ENCODE measurements at places on chromosomes 3 and 15. TPM values are rescaled to one million over a fixed set of nuclear protein-coding genes. Genes with fewer than 3 reads are reported as not detected.

CDAN1 gene
- 10.3 TPM for total RNA-seq

GRCh38 chr15:70873232-70874054, 18.8 kb downstream of the THAP10 start:
- no peak for DNase-seq

- no peak for DNase-seq
These were observed 116.3 kb upstream of the MEF2A start for GRCh38 chr15:99449514-99449913.

- DNase-seq: no peak
These were observed 184.7 kb downstream of the LRRC3B start for GRCh38 chr3:26807272-26807671.

ITIH1 gene
- total RNA-seq: 2.6 TPM

SNX33 gene
- 23.8 TPM for total RNA-seq

- no peak for DNase-seq
These were observed 65.8 kb upstream of the ZNF148 start for GRCh38 chr3:125440970-125441369.

GRCh38 chr3:183287301-183287971, 34.4 kb downstream of the B3GNT5 start:
- no peak for DNase-seq

Data from posterior vena cava (tissue), 2 donors.